Type B pancreatic cell (in vitro differentiated cells): ENCODE measurements at places on chromosomes 7 and 10. TPM values are rescaled to one million over a fixed set of nuclear protein-coding genes. Genes with fewer than 3 reads are reported as not detected.

The C10orf105 gene
- total RNA-seq = 0.31 TPM in 1 of 2 replicates, not detected in the other

The AKR1C4 gene
- total RNA-seq = 0.34 and 2.0 TPM in 2 replicates

The TBXAS1 gene
- 4.2 and 5.8 TPM in 2 replicates for total RNA-seq

The ASL gene
- 35.1 and 35.5 TPM in 2 replicates for total RNA-seq

The DIP2C gene
- 22.6 and 23.1 TPM in 2 replicates for total RNA-seq

DNA sequence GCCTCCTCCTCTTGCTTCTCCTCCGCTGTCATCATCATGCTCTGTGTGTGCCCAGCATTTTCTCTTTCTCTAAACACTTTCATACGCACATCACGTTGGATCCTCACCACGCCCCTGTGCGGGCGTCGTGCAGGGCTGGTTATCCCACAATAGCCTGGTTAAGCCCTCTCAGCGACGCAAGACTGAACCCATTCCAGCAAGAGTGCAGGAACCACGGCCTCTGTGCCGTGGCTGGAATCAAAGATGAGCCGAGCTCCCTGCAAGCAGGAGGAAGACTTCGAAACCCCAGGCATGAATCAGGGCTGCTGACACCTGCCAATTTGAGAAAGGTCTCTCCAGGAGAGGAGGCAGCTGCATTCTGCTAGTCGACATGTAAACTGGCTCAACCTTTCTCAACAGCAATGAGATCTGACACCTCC, 74.8 kb upstream of the FOXK1 start:
- DNase-seq = no peak

GRCh38 chr7:97601931-97602457, 129.9 kb upstream of the TAC1 start:
- DNase-seq = no peak

GRCh38 chr10:8095959-8096358, 41.5 kb downstream of the GATA3 start:
- DNase-seq = no peak

- no peak for DNase-seq
Measured at GRCh38 chr10:70666960-70667798, 5.1 kb upstream of the ADAMTS14 start.

DNA sequence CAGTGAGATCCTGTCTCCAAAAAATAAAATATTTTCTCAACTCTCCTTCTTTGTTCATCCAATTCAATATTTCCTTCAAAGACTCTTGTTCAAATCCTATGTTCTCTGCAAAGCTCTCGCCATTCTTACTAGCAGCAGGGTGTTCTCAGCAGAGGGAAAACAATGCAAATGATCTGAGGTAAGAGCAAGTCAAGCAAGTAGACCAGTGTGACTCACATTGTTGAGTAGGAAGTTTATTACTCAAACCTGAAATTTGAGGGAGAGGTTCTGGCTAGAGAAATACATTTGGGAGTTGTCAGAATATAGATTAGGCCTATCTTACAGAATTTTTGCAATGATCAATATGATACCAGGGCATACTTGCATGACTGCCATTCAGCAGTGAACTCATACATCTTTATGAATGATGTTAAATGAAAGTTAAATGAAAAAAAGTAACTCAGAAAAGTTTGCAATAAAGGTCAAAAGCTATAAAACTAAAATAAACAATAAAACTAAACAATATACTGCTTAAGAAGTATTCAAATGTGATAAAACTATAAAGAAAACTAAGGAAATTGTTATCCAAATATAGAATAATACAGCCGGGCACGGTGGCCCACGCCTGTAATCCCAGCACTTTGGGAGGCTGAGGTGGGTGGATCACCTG, 5.8 kb downstream of the IDE start:
- no peak for DNase-seq

DNA sequence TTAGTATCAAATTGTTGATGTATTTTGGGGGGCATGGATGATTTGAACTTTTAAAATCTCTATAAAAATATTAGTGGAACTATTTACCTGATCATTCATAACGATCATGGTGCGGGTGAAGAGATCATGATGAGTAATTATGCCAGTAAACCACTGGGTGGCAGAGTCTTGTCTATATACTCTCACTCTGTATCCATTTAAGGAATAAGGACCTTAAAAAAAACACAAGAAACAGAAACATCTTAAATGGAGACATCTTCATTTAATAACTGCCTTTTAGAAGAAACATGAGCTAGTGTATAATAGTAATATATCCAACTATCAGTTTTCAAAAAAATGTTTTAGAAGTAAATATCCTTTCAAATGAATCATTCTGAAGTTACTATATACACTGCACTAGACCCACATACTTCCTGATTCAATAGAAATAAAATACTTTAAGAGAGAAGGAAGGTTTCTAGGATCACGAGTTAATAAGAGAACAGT, 84.0 kb downstream of the NRBF2 start:
- no peak for DNase-seq

GRCh38 chr10:79045566-79046175, 23.1 kb upstream of the ZMIZ1 start:
- DNase-seq = no peak

DNA sequence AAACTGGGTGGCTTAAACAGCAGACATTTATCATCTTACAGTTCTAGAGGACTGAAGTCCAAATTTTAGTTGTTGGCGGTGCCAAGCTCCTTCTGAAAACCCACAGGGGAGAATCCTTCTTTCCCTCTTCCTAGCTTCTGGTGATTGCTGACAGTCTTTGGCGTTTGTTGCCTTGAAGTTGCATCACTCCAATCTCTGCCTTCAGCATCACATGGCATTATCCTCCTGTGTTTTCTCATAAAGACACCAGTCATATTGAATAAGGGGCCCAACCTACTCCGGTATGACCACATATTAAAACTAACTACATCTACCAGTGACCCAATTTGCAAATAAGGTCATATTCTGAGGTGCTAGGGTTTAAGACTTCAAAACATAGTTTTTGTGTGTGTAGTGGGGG, 472.1 kb upstream of the IGFBP3 start:
- no peak for DNase-seq

GRCh38 chr10:34492081-34492480, 323.0 kb downstream of the PARD3 start:
- no peak for DNase-seq

DNA sequence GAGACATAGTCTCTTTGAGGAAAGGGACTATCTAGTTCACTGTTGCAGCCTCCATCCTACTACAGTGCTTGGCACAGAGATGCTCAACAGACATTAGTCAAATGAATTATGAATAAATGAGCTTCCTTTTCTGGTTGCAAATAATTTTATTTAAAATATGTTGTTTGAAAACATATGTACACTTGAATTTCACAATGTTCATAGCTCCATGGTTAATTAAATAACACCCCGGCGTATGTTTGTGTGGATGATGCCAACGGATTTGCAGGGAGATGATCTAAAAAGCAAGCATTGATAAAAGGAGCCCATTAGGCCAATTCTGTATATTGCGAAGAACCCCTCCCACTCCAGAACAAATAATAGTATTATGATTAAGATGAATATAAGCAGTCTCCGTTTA, 47.8 kb upstream of the ORC5 start:
- DNase-seq = no peak

DNA sequence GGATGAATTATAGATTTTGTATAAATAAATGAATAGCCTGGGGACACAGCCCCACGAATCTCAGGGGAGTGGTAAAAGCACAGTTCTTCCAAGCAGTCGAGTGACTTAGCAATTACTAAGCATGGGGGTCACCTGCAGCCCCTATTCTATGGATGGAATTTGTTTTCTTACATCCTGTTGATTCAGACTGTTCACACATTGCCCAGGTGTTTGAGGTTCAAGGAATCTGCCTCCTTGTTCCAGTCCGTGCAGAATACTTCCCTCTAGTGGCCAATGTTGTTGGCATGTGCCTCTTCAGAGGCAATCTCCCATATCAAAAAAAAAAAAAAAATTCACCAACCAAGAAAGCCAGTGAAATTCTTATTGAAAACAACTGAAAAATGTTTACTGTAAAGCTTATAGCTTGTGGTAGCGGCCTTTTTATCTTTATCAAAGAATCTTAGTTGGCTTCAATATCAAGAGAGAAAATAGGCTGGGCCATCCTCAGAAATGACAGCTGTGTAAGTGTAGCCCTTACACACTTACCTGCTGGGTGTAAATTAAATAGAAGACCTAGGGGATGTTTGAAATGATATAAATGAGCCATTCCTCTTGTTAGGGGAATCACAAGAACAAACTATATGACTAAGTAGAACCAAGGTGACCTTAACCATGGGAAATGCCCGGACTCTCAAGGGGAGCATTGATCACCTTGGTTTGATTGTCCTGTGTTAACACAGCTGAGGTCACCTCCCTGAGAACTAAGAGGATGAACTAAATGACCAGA, 7.8 kb downstream of the LIPM start:
- no peak for DNase-seq
